Erythroblast (primary cell): ENCODE measurements at places on chromosomes 2 and 18.

DNA sequence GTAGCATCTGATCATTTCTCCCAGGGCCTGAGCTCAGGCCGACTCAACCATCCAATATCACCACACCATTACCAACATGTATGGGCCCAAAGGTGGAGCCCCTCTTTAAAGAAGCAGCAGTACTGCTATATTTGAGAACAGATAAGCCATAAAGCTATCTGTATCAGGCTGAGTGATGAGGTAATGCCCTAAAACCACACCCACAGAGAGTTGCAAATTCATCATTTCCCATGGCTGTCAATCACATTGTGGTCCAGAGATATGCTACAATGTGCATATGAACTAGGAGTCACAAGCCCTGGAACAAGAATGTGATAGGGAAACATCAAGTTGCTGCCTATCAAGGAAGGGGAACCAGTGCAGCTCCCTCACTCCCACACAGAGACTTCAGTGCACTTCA lies 52.6 kb upstream of the GALNT13 start:
- DNase-seq = no peak

DNA sequence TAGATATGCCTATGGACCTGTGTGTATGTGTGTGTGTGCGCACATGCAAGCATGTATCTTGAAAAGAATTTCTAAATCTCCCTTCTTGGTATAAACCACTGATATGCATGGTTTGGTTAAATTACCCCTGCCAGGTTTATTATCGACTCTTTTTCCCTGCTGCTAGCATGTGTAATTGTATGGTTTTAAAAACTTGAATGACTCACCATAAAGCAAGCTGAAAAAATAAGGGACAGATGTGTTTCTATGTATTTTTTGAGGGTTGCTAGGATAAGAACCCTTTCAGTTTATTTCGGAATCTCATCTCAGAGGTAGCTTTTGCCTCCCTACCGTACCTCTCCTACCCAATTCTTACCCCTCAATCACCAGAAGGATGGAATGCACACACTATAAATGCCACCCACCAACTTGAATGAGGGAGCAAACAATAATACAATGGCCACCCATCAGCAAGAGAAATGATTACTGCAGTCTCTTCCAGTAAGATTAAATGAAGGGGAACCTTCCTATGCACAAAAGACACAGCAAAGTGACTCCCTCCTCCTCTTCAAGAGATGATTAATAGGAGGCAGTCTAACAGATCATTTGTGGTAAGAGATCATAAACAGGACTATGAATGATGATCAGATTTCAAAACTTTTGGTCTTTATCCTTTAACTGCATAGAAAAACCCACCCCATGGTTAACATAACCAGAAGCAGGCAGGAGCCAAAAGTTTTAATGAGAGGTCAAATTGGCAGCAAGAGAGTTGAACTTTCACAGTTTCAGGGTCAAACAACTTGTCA lies 357.2 kb downstream of the SATB2 start:
- no peak for DNase-seq

DNA sequence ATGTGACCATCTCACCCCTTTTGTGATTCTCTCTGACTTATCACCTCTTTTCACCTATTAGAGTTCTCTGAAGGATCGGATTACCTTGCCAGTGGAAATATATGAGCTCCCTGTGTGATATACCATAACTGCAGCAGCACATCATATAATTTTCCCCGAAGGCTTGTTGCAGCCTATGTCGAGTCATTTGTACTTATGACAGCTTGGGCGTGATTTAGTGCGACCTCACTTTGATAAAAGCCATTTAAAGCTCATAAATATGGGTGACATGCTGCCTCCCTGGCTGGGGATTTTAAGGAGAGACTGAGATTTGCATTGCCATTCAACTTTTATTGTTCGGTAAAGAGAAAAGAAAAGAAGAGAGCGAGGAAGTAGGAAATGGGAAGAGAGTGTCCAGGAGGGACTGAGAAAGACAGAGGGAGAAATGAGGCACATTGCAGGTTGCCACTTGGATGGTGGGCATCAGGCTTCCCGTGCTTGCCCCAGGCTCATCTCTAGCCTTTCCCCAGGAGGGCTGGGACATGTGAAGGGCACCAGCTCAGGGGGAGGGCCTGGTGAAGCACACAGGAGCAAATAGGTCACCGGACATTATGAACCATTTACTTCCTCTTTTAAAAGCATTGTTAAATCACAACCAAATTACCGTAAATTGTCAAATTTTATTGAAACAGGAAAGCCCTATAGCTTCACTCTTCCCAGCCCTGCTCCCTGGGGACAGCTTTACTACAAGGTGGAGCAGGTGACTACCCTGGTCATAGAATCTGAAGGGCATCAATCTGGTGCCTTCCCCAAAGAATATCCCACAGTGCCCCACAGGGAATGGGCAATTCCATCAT lies 161.3 kb downstream of the SETBP1 start:
- DNase-seq = no peak

GRCh38 chr2:76684756-76685155 lies 837.4 kb downstream of the LRRTM4 start:
- no peak for DNase-seq

DNA sequence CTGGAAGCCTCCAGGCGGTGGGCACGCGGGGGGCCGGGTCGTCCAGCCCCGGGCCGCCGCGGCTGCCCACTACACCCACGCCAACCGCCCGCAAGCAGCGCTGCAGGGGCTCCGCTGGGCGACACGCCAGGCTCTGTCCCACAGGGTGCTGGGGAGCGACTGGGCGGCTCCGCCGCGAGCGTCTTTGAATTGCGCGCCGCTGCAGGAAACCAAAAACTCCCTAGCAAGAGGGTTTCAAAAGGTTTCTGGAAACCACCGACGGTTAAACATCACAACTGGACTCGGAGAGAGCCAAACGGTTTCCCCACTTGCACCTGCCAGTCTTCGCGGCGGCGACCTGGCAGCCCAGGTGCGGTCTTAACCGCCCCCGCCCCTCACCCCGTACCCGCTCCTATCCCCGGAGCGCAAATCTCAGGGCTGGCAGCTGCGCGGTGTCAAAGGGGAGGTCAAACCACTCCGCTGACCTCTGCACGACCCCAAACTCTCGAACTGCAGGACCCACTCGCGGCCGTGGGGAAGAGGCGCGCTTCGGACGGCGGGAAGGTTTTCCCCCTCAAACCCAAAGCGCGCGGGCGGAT lies 1.0 kb downstream of the CXCR4 start:
- peak; percentile 38 for DNase-seq

- no peak for DNase-seq
Observed at GRCh38 chr2:113064281-113064680, 3.5 kb upstream of the IL1F10 start.

- DNase-seq = peak; percentile 19
Observed at GRCh38 chr2:11342551-11343367, 1.7 kb downstream of the ROCK2 start.

GRCh38 chr18:34772887-34773286 lies 62.8 kb downstream of the DTNA start:
- no peak for DNase-seq

DNA sequence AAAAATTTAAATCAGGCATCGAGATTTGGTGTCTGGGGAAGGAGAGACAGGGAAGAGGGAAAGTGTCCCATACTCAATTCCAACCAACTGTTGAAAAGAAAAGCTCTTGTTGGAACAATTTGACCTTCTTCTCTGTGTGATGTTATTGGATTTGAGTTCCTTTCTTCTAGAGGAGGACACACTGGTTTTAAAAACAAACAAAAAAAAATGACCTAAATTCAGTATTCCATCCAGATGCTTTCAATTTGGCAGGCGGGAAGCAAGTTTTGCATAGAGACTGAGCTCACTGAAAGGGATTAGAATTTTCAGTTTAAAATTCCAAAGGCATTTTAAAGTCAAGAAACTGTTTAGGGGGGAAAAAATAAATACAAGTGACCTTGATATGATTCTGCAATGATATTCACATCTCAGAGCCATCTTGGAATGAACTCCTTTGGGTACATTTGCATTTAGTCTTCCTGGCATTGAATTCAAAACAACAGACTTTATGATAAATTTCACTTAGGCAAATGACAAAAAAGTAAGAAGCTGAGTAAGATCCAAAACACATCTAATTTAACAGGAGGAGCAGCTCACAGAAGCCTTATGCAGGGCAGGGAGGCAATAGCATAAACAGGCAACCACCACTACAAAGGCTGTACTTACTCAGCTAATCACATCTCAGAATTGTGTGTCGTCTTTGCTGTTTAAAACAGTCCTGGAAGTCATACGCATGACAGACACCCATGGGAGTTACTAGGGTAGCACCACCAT lies 126.8 kb downstream of the CDH20 start:
- no peak for DNase-seq

DNA sequence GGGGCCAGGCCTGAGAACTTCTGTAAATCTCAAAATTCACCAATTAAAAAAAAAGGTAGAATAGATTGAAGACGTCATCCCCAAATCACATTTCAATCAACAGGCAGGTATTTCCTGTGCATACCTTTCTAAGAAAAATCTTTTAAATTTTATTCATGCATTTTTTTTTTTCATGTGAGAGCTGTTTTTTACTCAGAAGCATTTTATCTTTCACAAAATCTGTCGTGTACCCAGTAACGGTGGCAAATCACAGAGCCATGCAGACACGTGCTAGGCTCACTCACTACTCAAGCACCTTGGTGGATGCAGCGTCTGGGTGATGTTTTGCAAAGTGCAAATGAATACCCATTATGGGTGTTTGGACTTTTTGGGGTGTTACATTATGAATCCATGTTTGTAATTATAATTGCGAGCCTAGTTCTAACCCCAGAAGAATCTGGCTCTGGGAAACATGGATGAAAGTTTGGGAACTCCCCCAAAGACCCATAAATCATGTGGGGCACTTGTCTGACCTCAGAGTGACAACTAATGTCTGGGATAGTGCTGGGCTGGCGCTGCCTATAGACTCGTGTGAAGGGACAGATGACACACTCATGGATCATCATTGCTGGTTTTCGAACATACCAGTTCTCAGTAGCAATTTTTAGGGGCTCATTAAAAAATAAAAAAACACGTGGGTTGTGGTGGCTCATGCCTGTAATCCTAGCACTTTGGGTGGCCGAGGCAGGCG lies 335.2 kb downstream of the LPIN1 start:
- no peak for DNase-seq

GRCh38 chr2:85516653-85517389 lies 22.1 kb upstream of the MAT2A start:
- no peak for DNase-seq

DNA sequence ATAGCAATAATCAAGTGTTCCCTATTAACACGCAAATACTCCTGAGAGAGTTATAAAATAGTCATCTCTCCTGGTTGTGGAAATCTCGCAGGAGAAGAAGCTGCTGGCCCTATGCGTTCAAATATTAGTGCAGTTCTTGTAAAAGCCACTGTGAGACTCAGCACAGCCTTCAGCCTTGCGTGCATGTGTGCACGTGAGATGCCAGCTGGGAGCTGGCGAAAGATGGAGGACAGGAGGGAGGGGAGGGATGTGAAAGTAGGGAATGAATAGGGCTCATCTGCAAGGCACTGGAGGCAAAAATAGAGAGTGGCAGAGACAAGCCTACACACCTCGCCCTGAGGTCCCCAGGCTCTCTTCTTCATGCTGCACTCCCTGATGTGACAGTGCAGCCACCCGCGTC lies 126.5 kb downstream of the INO80D start:
- no peak for DNase-seq

- no peak for DNase-seq
Observed at GRCh38 chr2:111057045-111057444, 63.7 kb upstream of the BCL2L11 start.

- no peak for DNase-seq
Observed at GRCh38 chr2:140791802-140792201, 1339.0 kb downstream of the LRP1B start.

- no peak for DNase-seq
Observed at GRCh38 chr2:103594823-103595222, 833.0 kb downstream of the TMEM182 start.

DNA sequence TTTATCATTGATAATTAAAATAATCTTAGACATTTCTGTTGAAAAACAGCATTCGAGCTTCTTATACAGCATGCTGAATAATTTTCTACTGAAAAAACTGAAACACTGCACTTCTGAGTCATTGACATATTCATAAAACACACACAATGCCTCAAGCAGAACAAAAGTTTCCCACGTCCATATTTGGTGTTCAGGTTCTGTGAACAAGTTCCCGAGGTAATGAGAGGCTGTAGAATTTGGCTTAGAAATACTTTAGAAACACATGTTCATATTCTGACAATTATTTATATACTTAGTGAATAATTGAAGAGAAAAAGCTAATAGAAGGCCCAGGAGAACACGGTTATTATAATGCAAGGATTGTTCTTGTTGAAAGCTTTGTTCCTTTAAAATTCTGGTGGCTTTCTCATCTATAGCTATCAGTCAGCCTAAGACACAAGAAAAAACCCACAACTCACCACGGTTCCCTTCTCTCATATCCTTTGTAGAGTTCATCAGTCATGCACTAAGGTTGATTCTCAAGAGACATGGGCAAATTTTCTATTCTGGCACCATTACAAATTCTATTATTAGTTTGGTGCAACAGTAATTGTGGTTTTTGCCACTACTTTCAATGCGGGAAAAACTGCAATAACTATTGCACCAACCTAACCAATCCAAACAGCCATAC lies 194.4 kb downstream of the TMX3 start:
- DNase-seq = no peak

GRCh38 chr18:29226213-29226612 lies 1049.3 kb upstream of the CDH2 start:
- DNase-seq = no peak

DNA sequence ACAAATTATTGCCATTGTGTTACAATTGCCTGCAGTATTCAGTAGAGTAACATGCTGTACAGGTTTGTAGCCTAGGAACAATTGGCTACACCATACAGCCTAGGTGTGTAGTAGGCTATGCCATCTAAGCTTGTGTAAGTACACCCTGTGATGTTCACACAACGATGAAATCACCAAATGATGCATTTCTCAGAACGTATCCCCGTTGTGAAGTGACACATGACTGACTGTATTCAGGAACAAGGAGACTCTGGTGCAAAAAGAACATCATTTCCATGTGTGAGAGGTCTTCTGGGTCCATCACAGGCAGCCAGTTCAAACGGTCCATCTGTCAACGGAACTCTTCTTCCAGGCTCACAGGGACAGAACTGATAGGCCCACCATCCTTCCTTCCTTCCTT lies 263.7 kb downstream of the ANAPC1 start:
- DNase-seq = no peak

GRCh38 chr2:179307616-179308371 lies 43.2 kb upstream of the SESTD1 start:
- DNase-seq = no peak

- no peak for DNase-seq
Observed at GRCh38 chr2:64062840-64063239, 43.6 kb upstream of the VPS54 start.

GRCh38 chr2:240411261-240412160 lies 24.0 kb upstream of the GPC1 start:
- DNase-seq = no peak

GRCh38 chr2:238320648-238321281 lies 447 bp downstream of the TRAF3IP1 start:
- DNase-seq = peak; percentile 39

GRCh38 chr2:199847181-199847864 lies 3.7 kb downstream of the FTCDNL1 start:
- DNase-seq = no peak

DNA sequence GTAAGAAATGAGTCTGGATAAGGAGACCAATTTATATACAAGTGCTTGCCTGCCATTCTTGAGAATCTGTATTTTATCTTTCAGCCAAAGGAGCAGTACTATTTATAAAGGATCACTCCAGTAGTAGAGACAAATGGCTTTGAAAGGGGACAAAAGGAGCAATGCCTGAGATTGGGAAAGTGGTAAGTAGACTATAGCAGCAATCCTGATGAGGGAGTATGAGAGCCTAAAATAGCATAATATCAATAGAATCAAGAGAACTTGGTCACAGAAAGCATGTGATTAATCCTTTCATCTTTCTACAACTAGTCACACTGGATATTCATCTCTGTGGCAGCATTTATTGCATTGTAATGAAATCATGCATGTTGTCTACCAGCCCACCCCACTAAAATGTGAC lies 20.2 kb downstream of the NRXN1 start:
- no peak for DNase-seq
